Right ventricle myocardium inferior (tissue), 1 donor: ENCODE measurements at places on chromosomes 3 and 15. TPM values are rescaled to one million over a fixed set of nuclear protein-coding genes. Genes with fewer than 3 reads are reported as not detected.
A peak's percentile ranks its signal among the peaks of the same experiment; 100 is the strongest.

DNA sequence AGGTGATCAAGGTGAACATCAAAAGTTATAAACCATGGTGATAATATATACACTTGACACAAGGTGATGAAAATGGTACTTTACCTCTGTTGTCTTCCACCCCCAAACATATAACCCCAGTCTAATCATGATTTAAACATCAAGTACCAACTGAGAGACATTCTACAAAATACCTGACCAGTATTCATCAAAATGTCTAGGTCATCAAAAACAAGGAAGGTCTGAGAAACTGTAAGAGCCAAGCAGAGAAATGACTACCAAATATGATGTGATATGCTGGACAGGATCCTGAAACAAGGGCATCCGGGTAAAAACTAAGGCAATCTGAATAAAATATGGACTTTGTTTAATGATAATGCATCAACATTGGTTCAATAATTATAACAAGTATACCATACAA lies 27.8 kb downstream of the EDC3 start:
- DNase-seq: no peak

DNA sequence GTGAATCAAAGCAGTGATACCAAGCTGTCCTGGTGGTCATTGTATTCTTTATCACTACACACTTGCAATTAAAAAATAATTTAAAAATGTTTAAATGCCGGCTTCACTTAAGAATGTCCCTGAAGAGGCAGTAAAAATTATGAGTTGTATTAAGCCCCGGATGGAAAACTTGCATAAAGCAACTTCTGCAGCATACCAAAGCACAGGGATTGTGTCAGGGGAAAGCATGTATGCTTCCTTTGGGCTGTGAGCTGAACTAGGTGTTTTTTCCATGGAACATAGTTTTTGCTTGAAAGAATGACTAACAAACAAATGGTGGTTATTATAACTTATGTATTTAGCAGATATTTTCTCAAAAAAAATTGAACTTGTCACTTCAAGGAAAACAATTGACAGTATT lies 143.1 kb downstream of the ARNT2 start:
- no peak for DNase-seq

DNA sequence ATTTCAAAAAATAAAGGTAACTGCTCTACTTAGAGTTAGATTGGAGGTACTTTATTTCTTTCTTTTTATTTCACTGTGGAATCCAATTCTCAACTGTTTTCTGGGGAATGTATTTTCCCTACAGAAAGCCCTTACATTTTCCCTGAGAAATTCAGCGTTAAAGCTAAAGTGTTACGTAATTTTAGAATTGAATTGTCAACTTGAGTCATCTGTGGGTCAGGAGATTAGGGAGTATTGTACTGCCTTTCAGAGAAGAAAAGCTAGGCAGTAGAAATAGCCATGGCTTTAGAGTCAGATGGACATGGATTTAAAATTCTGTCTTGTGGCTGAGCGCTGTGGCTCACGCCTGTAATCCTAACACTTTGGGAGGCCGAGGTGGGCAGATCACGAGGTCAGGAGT lies 728.6 kb downstream of the ROBO1 start:
- DNase-seq: no peak

- no peak for DNase-seq
Measured at GRCh38 chr15:71591057-71591456, 219.3 kb upstream of the NR2E3 start.

GRCh38 chr15:69303337-69304181 lies 4.8 kb downstream of the PAQR5 start:
- no peak for DNase-seq

DNA sequence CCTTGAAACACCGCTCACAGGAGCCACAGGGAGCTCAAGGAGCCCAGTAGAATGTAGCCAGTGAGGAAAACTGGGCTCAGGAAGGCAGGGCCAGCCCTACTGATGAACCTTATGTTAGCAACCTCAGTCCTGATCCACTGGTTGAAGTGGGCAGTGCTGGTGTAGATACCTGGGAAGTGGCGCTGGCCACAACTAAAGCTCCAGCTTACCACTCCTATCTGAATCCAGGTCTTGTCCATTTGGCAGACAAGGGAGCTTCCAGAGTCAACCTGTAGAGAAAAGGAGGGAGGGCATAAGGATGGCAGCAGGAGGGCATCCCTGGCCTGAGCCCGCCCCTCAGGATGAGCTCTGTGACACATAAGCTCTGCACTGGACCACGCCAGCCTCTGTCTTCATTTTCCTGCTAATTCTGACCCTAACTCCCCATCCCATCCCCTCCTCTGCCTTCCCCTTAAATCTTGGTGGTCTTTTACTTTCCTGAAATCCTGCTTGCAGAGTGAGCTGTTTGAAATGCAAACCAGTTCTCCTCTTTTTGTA lies 2.1 kb upstream of the PRSS50 start:
- no peak for DNase-seq

Gene BUB1B
- 2.4 TPM for total RNA-seq

DNA sequence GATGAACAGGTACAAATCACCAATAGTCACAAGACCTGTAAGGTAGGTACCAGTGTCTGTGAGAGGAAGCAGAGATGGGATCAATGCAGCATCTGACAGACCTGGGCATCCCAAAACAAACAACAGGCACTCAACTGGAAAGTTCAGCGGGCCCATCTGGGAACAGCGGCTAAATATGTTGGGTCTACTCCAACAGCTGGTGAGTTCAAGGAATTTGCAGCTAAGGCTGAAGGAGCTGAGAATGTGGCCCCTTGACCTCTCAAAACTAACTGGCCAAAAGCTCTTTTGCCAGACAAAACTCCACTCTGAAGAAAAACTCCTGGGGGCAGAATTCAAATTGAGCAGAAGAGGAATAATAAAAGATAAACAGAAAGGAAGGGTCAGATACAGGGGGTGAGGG lies 24.4 kb downstream of the AVEN start:
- DNase-seq: no peak

GRCh38 chr15:75416584-75416983 lies 34.9 kb downstream of the SIN3A start:
- no peak for DNase-seq

Gene CKMT1A
- total RNA-seq: 0.43 TPM

DNA sequence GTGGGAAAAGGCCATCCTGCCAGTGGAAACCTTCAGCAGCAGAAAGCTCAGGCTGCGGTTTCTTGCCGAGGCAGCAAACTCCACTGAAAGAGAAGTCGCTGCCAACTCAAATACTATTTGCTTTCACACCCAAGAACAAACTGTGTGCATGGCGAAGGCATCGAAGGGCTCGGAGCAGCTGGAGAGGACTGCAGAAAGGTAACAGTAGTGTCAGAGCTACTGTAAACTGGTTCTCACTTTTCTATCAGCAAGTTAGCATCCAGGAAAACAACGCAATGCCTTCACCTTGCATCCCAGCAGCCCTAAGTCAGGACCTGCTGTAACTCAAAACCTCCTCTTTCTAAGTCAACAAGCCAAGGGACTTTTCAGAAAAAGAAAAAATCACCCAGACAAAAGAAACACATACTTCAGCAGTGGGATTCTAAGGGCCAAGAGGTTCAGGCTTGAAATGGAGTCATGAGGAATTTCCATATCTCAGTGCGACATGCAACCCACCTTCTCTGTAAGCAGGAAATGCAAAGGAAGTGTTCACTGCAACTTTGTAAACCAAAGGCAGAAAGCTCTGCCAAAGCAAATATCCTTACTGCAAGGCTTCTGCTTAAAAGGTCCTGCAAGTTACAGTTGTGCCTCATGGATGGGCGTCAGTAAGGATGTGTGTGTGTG lies 193.5 kb downstream of the FOXP1 start:
- no peak for DNase-seq

DNA sequence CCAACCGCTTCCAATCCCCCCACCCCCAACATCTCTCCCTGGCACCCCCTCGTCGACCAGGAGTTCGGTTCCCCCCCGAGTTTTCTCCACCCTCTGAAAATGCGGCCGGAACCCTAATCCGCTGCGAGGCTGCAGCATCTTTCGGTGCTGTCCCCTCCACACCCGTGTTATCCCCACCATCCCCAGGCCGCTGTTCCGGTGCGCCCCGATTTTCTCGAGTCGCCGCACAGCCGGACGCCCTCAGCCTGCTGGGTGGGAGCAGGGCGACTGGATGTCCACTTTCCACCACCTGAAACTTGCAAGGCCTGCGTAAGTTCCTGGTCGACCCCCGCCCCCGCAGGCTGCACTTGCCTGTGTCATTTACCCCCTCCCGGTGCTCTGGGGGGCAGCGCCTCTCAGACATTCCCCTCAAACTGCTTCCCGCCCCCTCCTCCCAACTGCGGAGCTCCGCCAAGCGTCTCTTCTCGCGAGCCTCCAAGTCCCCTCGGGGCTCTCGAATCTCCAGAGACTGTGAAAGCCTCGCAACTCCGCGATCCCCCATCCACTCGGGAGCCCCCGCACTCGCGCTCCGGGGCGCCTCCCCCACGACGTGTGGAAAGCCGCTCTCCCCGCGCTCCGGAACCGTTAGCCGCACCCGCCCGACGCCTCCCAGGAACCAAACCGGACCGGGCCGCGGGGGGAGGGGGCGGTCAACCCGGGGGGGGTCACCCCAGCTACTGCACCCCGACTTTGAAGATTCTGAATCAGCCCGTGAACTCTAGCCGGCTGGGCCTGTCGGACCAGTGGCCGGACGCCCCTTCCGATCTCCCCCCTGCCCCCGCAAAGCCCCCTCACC lies 566 bp downstream of the ETV5 start:
- peak; percentile 79 for DNase-seq

GRCh38 chr3:195003893-195004289 lies 267.1 kb downstream of the XXYLT1 start:
- no peak for DNase-seq

Gene SPESP1
- total RNA-seq: 4.0 TPM

- DNase-seq: no peak
Measured at GRCh38 chr3:134864636-134865035, 69.6 kb downstream of the EPHB1 start.

DNA sequence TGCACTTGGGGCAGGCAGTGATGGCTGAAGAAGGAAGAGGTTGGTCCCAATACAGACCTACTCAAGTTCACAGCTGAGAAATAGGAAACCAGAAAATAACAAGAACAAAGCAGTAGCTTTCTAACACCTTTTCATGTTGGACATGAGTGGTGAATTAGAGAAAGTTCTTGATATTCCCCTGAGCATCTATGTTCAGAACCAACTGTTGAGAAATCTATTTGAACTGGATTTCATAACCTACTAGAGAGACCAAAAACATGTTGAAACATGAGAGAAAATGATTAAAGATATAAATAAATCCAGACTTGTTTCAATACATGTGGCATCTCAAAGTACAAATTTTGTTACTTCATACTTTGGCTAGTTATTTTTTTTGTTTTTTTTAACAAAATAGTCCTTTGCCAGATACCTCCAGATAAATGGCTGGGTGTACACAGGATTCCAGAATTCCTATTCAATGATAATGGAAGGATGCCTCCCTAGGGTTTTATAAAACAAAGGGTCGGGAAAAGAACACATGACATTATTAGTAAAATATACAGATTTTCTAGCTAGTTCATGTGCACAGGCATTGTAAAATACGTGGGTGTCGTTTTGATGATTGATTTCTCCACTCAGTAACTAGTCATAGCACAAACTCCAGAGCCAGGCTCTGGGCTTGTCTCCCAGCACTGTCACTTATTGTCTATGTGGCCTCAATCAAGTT lies 34.4 kb upstream of the TNFSF10 start:
- no peak for DNase-seq

Gene KBTBD13
- 8.4 TPM for total RNA-seq

GRCh38 chr3:18071833-18072232 lies 329.4 kb upstream of the TBC1D5 start:
- DNase-seq: no peak

Gene SPINK8
- not detected for total RNA-seq

DNA sequence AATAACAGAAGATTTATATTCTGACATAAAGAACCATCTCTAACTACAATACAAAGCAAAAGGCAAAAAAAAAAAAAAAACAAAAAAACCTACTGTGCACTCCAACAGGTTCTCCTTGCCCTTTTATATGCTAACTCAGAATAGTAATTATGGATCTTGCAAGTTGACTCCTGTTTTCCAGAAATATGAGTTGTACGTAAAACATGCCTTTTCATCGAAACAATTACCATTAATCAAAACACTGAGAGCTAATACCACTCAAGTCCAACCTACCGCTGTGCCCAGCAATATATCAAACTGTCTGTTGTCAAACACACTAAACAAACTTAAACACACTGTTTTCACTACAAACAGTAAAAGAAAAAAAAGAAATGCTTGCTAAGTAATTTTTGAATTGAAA lies 389.8 kb downstream of the TBC1D5 start:
- no peak for DNase-seq

DNA sequence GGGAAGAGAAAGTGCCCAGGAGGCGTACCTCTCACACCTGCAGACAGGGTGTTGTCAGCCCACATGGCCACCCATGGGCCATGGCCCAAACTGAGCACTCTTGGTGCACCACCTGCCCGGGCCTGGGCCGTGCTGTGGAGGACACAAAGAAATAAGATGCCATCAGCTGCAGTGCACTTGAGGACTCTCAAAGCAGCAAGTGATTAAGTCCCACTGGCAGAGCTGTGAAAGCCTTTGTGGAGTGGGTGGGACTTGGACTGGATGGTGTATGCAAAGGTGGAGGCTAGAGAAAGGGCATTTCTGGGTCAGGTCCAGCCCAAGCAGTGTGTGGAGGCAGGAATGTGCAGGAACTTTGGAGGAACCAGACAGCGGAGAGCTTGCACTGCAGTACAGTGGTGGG lies 122.3 kb downstream of the MEGF11 start:
- peak; percentile 28 for DNase-seq

DNA sequence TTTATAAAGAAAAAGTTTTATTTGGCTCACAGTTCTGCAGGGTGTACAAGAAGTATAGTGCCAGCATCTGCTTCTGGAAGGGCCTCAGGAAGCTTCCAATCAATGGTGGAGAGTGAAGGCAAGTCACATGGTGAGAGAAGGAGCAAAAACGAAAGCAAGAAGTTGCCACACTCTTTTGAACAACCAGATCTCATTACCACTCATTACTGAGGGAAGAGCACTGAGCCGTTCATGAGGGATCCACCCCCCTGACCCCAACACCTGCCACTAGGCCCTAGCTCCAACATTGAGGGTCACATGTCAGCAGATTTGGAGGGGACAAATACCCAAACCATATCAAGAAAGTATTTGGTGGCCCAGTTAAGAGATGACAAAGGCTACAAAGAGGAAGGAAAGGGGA lies 239.3 kb upstream of the UBE2E1 start:
- no peak for DNase-seq

GRCh38 chr15:74642734-74643664 lies 27.4 kb downstream of the CLK3 start:
- no peak for DNase-seq

GRCh38 chr3:28308196-28308595 lies 40.3 kb upstream of the ZCWPW2 start:
- no peak for DNase-seq
